Activated CD4-positive, alpha-beta T cell treated with anti-CD3 and anti-CD28 coated beads for 48 hours (primary cell): ENCODE measurements at places on chromosomes 6 and 20.

GRCh38 chr6:39707962-39708683, 17.1 kb downstream of the KIF6 start:
- no peak for DNase-seq

DNA sequence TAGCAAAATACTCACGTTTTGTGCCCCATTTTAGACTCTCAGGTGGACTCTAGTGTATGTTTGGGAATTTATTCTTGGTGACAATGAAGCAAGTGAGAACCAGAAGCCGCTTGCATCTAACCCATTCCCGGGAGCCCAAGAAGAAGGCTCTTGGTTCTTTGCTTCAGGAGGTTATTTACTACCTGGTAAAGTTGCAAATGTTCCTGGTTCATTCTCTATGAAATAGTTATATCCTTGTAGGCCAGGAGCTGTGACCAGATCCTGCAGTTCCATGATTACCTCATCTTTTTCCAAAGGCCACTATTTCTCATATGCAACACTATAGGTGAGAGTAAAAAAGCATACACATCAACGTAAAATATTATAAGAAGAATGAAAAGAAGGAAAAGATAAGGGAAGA, 60.9 kb upstream of the FABP7 start:
- DNase-seq, result no peak

GRCh38 chr6:81822568-81822967, 70.1 kb upstream of the TENT5A start:
- no peak for DNase-seq

GRCh38 chr6:14804001-14804784, 441.7 kb upstream of the JARID2 start:
- no peak for DNase-seq

DNA sequence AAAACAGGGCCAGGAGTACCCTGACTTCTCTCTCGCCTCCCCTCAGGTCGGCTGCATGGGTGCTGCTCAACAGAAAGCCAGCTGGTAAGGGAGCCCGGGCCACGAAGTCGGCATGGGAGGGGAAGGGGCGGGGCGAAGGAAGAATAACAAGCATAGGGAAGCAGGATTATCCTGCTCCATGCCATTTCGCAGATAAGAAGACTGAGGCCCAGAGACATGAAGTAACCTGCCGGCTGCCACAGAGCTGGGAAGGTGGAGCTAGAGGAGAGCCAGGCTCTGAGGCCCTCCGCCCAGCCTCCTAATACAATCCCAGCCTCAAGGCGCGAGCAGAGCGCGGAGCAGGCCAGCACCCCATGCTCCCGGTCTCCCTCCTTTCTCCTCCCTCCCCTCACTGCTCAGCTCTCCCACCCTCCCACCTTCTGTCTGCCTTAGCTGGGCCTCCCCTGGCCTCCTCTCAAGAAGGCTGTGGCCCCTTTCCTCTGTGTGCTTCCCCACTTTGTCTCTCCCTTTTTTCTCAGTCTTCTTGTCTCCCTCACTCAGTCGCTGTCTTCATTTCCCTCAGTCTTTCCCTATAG, 13.2 kb upstream of the HMGA1 start:
- no peak for DNase-seq
